Stimulated activated CD4-positive, alpha-beta T cell treated with anti-CD3 and anti-CD28 coated beads, Interleukin-15, amount 100 ng/mL, for 24 hours (primary cell): ENCODE measurements at places on chromosomes 3 and 15.

DNA sequence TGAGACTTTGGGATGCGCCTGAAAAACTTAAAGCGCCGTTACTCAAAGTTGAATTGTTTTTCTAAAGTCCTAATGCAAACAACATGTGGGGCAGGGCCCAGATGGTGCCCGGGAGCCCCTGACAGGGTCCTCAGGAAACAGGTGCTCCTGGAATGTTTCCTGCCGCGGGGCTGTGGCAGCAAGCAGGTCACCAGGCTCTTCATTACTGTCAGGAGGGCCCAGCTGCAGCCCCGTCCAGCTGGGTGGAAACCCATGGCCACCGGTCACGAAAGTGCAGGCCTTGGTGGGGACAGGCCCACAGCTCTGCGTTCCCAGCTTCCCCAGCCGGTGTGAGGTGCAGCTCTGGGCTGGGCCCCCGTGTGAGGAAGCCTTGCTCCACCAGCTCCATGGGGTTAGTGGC lies 63.9 kb upstream of the GATA2 start:
- DNase-seq = no peak

GRCh38 chr3:139696314-139696604 lies 18.5 kb upstream of the NMNAT3 start:
- no peak for DNase-seq

DNA sequence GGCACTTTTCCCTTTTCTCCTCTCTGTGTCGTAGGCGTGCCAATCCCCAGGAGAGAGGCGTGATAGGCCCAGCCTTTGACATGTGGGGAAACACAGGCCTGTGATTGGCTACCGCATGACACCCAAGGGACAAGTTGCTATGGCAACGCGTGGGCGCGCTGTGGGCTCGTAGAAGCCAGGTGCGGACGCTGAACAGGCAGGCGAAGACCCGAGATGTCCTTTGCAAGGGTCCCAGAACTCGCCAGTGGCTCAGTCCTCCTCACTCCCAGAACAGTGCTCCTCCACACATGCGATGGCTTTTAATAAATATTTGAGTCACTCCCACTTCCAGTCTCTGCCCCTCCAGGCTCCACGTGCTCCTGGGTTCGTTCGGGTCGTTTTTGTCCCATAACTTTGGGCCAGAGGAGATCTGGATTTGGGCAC lies 4.2 kb downstream of the SLC51B start:
- DNase-seq = peak; percentile 95

DNA sequence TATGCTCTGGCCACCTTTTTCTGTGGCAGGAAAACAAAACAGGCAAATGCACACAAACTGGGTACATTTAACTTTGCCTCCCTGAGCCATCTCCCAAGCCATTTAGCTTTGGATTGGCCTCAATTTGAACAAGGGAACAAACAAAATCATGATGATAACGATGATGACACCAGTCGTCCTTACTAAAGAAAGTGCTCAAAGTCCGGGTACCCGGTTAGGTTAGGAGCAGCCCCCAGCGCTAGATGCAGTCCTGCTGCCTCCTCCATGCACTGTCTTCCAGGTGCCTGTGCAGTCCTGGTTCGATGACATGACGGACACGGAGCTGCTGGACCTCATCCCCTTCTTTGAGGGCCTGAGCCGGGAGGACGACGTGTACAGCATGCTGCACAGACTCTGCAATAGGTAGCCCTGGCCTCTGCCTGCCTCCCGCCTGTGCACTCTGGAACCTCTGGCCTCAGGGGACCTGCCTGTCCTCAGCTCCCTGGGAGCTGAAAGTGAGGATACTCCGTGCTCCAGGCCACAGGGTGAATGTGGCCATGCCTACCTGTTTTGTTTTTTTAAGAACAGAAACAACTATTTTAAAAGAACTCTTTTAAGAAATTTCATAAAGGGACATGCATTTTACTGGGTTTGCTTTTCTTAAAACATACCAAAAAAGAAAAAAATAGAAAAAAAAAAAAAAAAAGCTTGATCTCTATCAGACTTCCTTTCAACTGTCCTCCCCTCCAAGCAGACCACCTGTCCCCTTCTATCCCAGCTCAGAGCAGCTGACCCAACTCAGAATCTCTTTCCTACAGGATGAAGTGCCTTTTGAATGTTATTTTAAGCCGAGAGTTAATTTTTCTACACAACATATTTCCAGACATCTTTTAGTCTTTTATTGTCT lies 9.9 kb upstream of the VILL start:
- DNase-seq = no peak

DNA sequence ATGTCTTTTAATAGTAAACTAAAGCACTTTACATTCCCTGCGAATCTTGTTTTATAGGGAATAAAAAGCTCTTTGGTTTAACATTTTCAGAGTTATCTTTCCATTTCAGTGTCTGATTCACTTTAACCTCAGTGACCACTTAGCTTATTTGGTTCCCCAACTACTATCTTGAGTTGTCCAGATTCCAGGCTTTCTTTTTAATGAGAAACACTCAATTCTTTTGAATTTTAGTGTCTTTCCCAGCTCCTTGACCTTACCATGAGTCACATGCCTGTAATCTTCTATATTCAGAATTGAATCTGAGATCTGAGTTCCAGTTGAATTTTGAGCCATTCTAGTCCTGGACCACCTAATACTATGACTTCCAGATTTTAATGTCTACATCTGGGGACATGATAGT lies 144.4 kb downstream of the KCNAB1 start:
- no peak for DNase-seq

DNA sequence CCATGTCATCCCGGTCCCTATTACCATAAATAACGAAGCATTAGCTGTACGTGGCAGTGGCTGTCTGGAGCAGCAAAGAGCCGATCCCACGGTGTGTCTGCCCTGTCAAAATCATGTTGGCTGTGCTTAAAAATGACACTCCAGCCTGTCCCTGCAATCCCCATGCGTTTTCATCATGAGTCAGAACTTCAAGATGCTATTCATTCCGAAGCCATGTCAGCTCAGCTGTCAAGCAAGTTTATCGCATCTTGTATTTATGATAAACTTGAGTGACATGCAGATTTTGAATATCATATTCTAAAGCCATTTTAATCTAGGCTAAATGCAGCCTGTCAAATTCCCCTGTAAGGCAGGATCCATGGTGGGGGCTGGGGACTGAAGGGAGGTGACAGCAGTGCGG lies 152.4 kb downstream of the TJP1 start:
- DNase-seq = no peak

DNA sequence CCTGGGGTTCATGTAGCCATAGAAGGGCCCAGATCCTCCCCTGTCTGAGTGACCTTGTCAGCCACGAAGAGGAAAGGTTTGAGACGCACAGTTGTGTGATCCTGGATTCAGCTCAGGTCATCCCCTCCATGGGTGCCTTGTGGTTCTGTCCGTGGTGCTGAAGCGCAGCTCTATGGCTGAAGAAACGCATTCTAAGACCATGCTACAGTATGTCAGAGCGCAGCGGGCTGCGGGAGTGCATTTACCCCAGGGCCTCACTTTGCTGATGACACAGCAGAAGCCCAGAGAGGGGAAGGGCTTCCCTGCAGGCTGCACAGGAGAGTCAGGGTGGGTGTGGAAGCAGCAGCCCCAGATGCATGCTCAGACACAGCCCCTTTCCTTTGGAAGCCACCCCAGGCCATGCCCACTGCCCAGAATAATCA lies 68.8 kb upstream of the IQSEC1 start:
- DNase-seq = peak; percentile 29
